ENCODE measurements at places on chromosomes 6 and 20.

- no peak overlapping the region for H3K4me3 ChIP-seq
- no peak overlapping the region for H3K27ac ChIP-seq
- H3K27me3 ChIP-seq: no peaks in the 10 kb centered on the region
- DNase-seq: no peak
- no peaks in the 10 kb centered on the region for H3K36me3 ChIP-seq
- H3K4me1 ChIP-seq: peaks cover 5% of the 10 kb centered on the region
Measured at GRCh38 chr6:88983532-88983931, 20.1 kb upstream of the RNGTT start.

GRCh38 chr6:158625881-158626305 lies 18.6 kb downstream of the DYNLT1 start:
- no peak for DNase-seq
- H3K27me3 ChIP-seq: no peaks in the 10 kb centered on the region
- H3K27ac ChIP-seq: peak overlapping the region; percentile 62

- H3K4me1 ChIP-seq: peaks cover 38% of the 10 kb centered on the region
- no peaks in the 10 kb centered on the region for H3K27me3 ChIP-seq
- peak overlapping the region; percentile 73 for H3K27ac ChIP-seq
- no peak for DNase-seq
- no peaks in the 10 kb centered on the region for H3K36me3 ChIP-seq
Measured at GRCh38 chr6:136737374-136737844, 54.9 kb downstream of the MAP3K5 start.

GRCh38 chr20:61932199-61932592 lies 133.5 kb downstream of the TAF4 start:
- no peak overlapping the region for H3K27ac ChIP-seq
- no peaks in the 10 kb centered on the region for H3K36me3 ChIP-seq
- no peaks in the 10 kb centered on the region for H3K27me3 ChIP-seq
- no peak overlapping the region for H3K4me3 ChIP-seq
- H3K4me1 ChIP-seq: no peaks in the 10 kb centered on the region

- no peaks in the 10 kb centered on the region for H3K27me3 ChIP-seq
- DNase-seq: peak; percentile 25
- H3K4me1 ChIP-seq: no peaks in the 10 kb centered on the region
- H3K36me3 ChIP-seq: no peaks in the 10 kb centered on the region
Measured at GRCh38 chr20:32789896-32790750, 27.9 kb downstream of the DNMT3B start.

DNA sequence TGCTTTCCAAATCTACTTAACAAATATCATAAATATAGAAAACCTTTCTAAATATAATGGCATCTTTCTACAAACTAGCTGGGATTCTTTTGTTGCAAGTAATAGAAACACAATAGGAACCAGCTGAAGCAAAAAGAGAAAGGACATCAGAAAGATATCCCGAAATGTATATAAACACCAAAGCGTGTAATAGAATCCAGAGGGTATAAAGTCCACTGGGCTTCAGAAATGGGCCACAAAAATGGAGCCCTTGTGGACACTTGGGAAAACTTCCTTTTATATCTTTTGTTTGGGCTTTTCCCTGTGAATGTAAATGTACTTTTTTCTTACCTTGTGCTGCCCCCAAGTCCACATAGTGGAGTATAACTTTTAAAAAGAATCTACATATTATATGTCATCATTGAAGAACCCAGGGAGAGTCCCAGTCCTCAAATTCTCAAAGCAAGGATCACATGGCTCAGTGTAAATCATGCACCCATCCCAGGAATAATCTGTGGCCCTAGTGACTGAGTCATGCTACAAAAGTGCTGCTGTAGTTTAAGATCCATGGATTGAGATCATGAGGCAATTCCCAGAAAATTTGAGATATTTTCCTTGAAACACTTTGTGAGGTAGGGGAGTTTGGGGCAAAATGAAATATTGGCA lies 457.0 kb downstream of the EPM2A start:
- H3K27ac ChIP-seq: no peak overlapping the region
- H3K4me1 ChIP-seq: no peaks in the 10 kb centered on the region

DNA sequence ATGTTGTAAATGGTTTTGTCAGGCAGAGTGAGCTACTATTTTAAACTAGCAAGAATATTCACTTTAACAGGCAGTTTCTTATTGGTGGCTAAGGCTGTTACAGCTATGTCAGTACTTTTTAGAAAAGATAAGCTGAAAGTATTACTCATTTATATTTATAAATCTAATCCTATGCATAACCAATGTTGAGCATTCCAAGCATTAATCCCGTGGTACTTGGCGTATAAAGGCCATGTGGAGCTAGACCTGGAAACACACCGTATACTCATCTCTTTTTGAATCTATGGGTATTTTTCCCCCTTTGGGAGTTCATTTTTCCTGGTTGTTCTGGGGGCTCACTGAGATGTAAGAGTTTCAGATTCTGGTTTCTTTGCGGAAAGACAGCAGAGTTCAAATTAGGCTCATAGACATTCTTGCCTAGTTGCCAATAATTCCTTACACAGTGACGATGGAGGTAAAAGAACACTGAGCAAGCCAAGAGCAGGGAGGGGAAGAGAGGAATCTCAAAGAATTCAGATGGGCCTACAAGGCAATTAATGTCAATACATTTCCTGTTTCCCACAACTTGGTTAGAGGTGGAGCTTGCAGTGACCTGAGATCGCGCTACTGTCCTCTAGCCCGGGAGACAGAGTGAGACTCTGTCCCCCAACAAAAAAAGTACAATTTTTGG lies 211.5 kb downstream of the SOX4 start:
- H3K4me3 ChIP-seq: no peak overlapping the region
- H3K4me1 ChIP-seq: peaks cover 28% of the 10 kb centered on the region
- no peaks in the 10 kb centered on the region for H3K27me3 ChIP-seq

DNA sequence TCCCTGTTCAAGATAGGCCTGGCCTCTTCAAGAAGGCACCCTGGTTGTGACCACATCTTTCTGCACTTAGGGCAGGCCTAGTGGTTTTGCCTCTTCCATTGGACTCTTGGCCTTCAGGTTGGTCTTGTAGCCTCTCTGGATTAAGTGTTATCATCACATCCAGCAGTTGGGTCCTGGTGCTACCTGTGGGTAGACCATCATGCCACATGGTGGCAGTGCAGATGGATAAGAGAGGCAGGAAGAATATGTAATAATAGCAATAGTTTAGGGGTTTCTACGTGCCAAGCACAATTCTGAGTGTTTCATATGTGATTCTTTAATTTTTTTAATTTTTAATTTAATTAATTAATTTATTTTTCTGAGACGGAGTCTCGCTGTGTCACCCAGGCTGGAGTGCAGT lies 28.5 kb upstream of the SNRPB2 start:
- no peak overlapping the region for H3K4me3 ChIP-seq
- H3K27me3 ChIP-seq: no peaks in the 10 kb centered on the region
- DNase-seq: no peak
- H3K36me3 ChIP-seq: no peaks in the 10 kb centered on the region

- H3K27me3 ChIP-seq: no peaks in the 10 kb centered on the region
- H3K36me3 ChIP-seq: peaks cover 4% of the 10 kb centered on the region
- H3K4me3 ChIP-seq: no peak overlapping the region
- no peak overlapping the region for H3K27ac ChIP-seq
- no peaks in the 10 kb centered on the region for H3K4me1 ChIP-seq
- DNase-seq: no peak
Measured at GRCh38 chr20:51470907-51471411, 71.6 kb downstream of the NFATC2 start.

DNA sequence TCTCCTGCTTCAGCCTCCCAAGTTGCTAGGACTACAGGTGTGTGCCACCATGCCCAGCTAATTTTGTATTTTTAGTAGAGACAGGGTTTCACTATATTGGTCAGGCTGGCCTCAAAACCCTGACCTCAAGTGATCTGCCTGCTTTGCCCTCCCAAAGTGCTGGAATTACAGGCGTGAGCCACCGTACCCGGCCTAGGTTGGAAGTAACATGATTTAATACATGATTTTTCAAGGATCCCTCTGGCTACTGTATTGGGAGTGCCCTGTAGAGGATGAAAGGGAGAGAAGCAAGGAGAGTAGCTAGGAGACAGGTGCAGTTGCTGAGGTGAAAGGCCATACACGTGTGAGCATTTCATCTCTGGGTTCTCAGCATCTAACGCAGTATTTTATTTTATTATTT lies 2.6 kb upstream of the NCOA3 start:
- H3K4me3 ChIP-seq: no peak overlapping the region
- no peak for DNase-seq
- no peaks in the 10 kb centered on the region for H3K36me3 ChIP-seq
- H3K4me1 ChIP-seq: peaks cover 10% of the 10 kb centered on the region
- no peaks in the 10 kb centered on the region for H3K27me3 ChIP-seq
- H3K27ac ChIP-seq: no peak overlapping the region

DNA sequence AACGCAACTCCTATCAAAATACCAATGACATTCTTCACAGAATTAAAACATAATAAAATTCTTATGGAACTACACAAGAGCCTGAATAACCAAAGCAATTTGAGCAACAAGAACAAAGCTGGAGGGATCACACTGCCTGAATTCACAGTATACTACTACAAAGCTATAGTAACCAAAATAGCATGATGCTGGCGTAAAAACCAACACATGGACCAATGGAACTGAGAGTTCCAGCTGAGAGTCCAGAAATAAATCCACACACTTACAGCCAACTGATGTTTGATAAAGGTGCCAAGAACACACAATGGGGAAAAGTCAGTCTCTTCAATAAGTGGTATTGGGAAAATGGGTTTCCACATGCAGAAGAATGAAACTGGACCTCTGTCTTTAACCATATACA lies 6.9 kb downstream of the MLIP start:
- no peaks in the 10 kb centered on the region for H3K36me3 ChIP-seq
- DNase-seq: no peak
- H3K4me3 ChIP-seq: no peak overlapping the region

DNA sequence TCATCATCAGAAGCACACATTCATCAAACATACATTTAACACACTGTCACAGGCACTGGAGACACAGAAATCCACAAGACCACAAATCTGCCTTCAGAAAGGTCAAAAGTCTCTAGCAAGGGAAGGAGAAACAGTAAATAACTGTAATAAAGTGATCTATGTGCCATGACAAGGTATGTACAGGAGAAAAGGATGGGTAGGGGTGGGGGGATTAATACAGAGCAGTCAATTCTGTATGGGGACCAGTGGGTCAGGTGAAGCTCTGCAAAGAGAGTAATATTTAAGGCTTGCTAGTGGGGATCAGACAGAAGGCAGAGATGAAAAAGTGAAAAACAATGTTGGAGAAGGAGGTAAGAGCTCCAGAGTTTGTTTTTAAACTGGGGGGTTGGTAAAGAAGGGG lies 32.6 kb downstream of the ELOVL5 start:
- H3K4me1 ChIP-seq: peaks cover 8% of the 10 kb centered on the region
- no peak overlapping the region for H3K4me3 ChIP-seq
- H3K27me3 ChIP-seq: no peaks in the 10 kb centered on the region
- no peaks in the 10 kb centered on the region for H3K36me3 ChIP-seq
- DNase-seq: no peak

DNA sequence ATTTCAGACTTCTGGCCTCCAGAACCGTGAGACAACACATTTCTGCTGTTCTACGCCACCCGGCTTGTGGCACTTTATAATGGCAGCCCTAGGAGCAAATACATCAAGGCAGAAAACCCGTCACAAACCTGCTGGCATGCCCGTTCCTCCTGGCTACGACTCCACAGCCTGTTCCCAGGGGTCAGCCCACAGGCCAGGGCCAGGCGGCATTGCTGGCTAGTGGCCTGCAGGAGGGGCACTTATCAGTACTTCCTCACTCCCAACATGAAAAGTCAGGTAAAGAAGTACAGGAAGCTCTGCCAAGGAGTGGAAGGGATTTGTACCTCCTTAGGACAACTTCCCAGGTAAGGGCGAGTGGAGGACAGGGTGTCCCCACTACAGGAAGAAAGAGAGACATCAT lies 223.1 kb upstream of the AGPAT4 start:
- H3K4me1 ChIP-seq: no peaks in the 10 kb centered on the region
- DNase-seq: no peak
- no peak overlapping the region for H3K27ac ChIP-seq

DNA sequence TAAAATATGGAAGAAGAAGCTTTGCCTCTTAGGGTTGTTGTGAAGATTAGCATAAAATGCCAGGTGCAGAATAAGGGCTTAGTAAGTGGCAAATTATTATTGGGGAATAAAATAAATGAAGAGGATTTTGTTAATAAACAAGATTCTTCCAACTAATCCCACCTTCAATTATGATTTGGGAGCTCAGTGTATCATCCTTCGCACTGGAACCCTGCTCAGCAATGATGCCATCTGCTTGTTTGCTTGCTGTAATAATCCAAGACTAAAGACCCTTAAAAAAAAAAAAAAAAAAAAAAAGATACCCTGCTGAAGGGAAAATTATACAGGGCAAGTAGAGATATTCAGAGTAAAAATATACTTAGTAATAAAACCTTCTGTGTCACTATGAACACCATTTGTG lies 62.0 kb upstream of the RREB1 start:
- H3K27ac ChIP-seq: no peak overlapping the region
- no peaks in the 10 kb centered on the region for H3K4me1 ChIP-seq
- no peak for DNase-seq
- no peaks in the 10 kb centered on the region for H3K27me3 ChIP-seq
- H3K36me3 ChIP-seq: no peaks in the 10 kb centered on the region

GRCh38 chr20:46741924-46742668 lies 32.6 kb downstream of the SLC2A10 start:
- no peak for DNase-seq
- no peaks in the 10 kb centered on the region for H3K27me3 ChIP-seq
- H3K4me3 ChIP-seq: no peak overlapping the region
- H3K27ac ChIP-seq: no peak overlapping the region
- no peaks in the 10 kb centered on the region for H3K36me3 ChIP-seq

GRCh38 chr6:152828431-152828830 lies 77.8 kb downstream of the VIP start:
- H3K27ac ChIP-seq: no peak overlapping the region
- no peaks in the 10 kb centered on the region for H3K36me3 ChIP-seq
- no peaks in the 10 kb centered on the region for H3K4me1 ChIP-seq
- no peak overlapping the region for H3K4me3 ChIP-seq

GRCh38 chr6:90941885-90942284 lies 355.0 kb upstream of the MAP3K7 start:
- H3K27me3 ChIP-seq: no peaks in the 10 kb centered on the region
- DNase-seq: no peak

GRCh38 chr6:158705386-158706126 lies 55.7 kb downstream of the SYTL3 start:
- DNase-seq: no peak
- H3K36me3 ChIP-seq: no peaks in the 10 kb centered on the region
- peaks cover 51% of the 10 kb centered on the region for H3K4me1 ChIP-seq
- H3K27me3 ChIP-seq: no peaks in the 10 kb centered on the region

GRCh38 chr6:87154641-87154992 lies 748 bp upstream of the ZNF292 start:
- H3K4me3 ChIP-seq: peak overlapping the region; percentile 93
- H3K27ac ChIP-seq: peak overlapping the region; percentile 92
- no peaks in the 10 kb centered on the region for H3K27me3 ChIP-seq
- H3K4me1 ChIP-seq: peaks cover 21% of the 10 kb centered on the region
- H3K36me3 ChIP-seq: no peaks in the 10 kb centered on the region
- DNase-seq: no peak

DNA sequence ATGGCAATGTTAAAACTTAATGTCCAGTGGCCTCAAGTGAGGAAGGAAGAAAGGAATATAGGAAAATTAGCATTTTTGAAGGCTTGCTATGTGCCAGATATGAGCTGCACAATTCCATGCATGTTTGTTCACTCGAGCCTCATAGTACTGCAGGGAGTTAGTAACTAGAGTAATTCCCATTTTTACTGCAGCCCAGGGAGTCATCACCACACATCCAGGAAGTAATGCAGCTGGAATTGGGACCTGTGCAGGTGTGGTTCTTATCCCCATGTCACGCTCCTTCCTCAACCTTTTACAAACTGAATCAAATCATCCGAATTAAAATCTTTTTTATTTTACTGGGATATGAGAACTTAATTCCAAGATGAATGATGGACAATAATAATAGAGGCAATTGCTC lies 149.5 kb upstream of the MAFB start:
- H3K36me3 ChIP-seq: no peaks in the 10 kb centered on the region
- H3K4me3 ChIP-seq: no peak overlapping the region
- no peaks in the 10 kb centered on the region for H3K4me1 ChIP-seq
- no peak for DNase-seq

All from thoracic aorta (tissue), 2 donors.